ENCODE measurements at places on chromosomes 3 and 15.

GRCh38 chr3:123652342-123652984, 67.6 kb upstream of the HACD2 start:
- peak; percentile 63 for DNase-seq

DNA sequence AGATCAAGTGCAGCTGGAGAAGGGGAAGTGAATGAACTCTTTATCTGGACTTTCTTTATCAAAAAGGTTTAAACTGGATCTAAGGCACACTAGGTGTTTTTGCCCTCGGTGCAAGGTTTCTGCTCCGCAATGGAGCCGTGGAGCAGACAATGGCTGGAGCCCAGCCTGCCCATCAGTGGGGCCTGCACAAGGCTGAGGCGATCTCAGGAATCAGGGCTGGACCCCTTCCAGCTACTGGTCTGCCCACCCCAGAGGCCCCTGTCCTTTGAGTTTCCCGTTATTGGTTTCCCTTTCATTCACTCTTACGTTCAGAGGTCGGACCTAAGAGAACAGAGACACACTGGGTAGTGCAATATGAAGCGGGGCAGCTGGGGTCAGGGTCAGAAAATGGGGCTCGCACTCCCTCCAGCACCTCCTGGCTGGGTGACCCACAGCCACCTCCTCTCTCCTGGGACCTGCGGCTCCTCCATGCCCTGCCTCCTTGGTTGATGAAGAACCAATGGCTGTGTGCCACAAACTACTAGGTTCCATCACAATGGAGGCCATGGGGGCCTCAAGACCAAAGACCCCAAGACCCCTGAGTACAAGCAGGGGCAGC, 164.6 kb downstream of the CHSY1 start:
- DNase-seq, result no peak

GRCh38 chr15:60000113-60000823, 3.8 kb upstream of the FOXB1 start:
- DNase-seq, result no peak

GRCh38 chr15:70488002-70488605, 275.3 kb downstream of the UACA start:
- DNase-seq, result peak; percentile 46

DNA sequence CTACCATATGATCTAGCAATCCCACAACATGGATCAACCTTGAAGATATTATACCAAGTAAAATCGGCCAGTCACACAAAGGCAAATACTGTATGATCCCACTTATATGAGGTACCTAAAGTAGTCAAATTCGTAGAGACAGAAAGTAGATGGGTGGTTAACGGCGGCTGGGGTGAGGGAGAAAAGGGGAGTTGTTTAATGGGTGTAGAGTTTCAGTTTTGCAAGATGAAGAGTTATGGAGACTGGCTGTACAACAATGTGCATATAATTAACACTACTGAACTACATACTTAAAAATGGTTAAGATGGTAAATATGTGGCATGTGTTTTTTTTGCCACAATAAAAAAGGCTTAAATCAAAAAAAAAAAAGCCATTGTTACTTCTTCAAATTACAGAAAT, 60.4 kb downstream of the GPR176 start:
- DNase-seq, result no peak

Data from kidney glomerular epithelial cell (primary cell).